Right renal pelvis (tissue), 4 donors: ENCODE measurements at places on chromosomes 4 and X.

DNA sequence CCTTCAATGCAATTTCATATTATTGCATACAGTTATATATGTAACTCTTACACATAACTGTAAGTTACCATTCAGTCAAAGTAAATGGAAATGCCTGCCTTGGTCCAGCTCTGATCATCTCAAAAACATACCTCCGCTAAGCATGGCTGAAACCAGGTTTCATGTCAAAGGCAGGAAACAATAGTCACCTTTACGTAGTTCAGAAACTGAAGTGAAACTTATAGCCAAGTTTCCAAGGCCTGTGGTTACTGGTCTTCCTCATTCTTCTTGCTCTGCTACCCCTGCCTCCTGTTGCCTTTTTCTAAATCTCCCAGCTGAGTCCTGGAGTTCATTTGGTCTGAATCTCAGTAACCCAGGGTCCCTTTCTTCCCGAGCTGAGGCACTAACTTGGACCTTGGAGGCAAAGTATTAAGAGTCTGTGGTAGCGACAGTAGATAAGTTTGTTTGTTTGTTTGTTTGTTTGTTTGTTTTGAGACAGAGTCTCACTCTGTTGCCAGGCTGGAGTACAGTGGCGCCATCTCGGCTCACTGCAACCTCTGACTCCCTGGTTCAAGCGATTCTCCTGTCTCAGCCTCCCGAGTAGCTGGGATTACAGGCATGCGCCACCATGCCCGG lies 30.8 kb downstream of the DAPP1 start:
- no peak for DNase-seq

DNA sequence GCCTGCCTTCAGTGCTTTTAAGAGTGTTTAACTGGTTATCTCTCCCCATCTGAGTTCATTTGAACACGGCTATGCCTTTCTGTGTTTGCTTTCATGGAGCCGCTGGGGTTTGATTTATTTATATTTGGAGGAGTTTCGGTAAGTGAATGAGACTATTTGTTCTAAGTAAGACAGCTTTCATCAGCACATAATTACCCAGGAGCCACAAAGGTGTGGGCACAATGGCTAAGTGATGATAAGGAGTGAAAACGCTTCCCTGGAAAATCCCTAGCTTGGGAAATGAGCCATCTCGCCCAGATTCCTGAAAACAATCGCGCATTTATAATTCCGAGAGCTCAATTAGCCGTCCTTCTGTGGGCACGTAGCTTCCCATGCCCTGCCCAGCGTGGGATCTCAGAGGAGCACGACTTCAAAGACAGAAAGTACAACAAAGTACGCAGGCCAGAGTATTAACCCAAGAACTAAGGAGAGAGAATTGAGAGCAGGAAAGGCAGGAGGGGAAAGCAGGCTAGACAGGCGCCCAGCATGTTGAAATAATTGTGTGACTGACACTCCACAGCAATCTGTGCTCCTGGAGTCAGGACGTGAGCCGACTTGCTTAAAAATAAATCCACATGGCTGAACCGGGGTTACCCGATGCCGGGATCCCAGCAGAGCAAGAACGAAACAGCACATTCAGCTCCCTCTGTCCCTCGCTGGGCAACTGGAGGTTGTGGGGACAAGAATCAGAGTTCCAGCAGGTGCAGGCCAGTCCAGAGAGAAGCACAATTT lies 99.0 kb downstream of the DHRSX start:
- DNase-seq: no peak

DNA sequence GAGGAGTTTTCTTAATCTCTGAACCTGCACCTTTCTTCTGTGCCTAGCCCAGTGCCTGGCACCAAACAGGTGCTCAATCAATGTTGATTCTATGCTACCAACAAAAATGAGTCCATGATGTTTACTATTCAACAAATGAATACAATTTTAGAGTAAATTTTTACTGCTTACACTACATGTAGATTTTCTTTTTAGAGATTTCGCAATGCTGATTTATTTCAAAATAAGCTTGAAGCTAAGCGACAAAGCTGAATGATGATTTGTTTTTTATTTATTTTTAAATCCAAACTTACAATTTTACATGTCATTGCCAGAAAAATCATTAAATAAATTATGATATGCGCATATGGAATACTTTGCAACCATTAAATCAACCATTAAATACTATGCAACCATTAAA lies 55.7 kb downstream of the AR start:
- no peak for DNase-seq

- DNase-seq: no peak
Observed at GRCh38 chr4:118381902-118382301, 29.1 kb upstream of the PRSS12 start.

DNA sequence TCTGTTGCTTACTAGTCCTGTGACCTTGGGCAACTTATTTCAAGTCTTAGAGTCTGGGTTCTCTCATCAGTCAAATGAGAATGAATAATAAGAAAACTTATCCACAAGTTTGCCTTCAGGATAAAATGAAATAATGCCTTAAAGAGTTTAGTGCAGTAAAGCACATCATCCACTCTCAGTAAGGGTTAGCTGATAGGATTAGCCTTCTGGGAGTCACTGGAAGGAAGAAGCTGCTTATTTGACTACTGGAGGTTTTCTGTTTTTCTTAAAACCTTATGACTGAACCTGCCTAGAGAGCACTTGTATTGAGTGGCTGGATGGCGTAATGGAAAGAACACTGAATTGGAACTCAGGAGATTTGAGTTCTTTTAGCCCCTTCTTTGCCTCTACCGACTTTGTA lies 1.8 kb downstream of the RNF128 start:
- DNase-seq: no peak

DNA sequence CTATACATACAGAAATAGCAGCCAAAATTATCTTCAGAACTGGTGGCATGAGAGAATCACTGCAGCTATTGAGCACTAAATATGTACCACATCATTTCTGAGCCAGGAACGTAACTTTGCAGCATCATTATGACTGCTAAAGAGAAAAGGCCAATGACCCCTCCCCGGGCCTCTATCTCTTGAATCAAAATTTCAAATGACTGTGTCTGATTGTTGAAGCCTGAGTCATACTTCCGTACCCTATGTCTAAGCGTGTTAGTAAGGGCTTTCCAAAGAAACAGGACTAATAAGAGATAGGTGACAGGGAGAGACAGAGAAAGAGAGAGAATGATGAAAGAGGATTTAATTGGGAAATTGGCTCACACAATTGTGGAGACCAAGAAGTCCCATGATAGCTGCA lies 445.5 kb upstream of the SPANXN1 start:
- DNase-seq: no peak

GRCh38 chrX:151393514-151393913 lies 3.5 kb upstream of the VMA21 start:
- DNase-seq: no peak

- DNase-seq: no peak
Observed at GRCh38 chrX:139914421-139914820, 18.4 kb downstream of the ATP11C start.

- DNase-seq: peak; percentile 27
Observed at GRCh38 chr4:114811564-114812301, 213.1 kb downstream of the UGT8 start.

- DNase-seq: no peak
Observed at GRCh38 chr4:38703635-38704034, 39.6 kb downstream of the KLF3 start.

DNA sequence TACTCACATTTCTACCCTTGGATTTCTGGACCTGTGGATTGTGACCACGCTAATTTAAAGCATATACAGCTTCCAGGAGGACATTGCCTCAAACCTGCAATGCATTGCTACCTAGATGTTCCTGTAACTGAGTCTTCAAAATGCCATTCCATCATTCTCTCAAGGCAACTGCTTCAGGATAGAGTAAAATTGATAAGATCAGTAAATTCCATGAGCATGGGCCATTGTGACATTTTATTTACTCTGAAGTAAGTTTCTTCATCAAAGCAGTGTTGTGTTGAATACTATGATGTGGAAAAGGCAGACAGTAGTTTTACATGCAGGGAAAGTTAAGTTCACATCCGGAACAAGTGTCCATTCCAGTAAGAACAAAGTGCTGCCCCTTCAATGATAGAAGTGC lies 991.0 kb downstream of the ARAP2 start:
- no peak for DNase-seq

DNA sequence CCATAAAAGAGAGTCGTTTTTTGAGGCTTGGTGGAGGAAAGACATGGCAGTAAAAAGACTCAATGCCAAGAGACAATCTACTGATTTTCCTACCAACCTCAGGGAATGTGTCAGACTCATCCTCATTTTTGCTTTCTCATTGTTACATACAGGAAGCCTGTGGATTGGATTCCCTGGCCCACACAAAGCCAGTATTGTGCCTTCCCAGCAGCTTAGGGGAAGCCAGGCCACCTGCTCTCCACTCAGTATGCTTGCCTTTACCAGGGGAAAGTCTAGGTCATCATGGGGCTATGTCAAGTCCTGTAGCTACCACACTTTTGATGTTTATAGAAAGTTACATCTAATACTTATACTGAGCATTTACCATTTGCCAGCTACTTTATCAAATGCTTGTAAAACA lies 11.0 kb downstream of the BMX start:
- no peak for DNase-seq

DNA sequence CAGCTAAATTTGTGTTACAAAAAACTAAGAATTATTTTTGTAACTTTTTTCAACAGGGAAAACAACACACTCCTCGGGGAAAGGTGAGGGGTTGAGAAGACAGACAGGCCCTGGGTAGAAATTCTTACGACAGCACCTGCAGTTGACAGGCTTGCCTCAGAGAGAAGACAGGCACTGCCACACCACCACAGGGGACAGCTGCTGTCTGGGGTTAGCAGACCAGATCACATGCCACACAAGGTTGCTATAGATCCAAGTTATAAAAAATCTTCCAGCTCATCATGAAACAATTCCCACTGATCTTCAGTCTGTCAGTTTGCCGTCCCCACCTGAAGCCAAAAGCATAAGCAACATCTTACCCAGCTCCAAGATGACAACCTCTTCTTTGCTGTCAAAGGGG lies 143.2 kb upstream of the ZCCHC13 start:
- no peak for DNase-seq

GRCh38 chrX:148310426-148311165 lies 189.8 kb upstream of the AFF2 start:
- no peak for DNase-seq

GRCh38 chrX:57929373-57929772 lies 19.1 kb upstream of the ZXDA start:
- DNase-seq: no peak

- no peak for DNase-seq
Observed at GRCh38 chr4:122783301-122784215, 43.1 kb upstream of the FGF2 start.

- no peak for DNase-seq
Observed at GRCh38 chr4:95411371-95412088, 137.2 kb downstream of the UNC5C start.

DNA sequence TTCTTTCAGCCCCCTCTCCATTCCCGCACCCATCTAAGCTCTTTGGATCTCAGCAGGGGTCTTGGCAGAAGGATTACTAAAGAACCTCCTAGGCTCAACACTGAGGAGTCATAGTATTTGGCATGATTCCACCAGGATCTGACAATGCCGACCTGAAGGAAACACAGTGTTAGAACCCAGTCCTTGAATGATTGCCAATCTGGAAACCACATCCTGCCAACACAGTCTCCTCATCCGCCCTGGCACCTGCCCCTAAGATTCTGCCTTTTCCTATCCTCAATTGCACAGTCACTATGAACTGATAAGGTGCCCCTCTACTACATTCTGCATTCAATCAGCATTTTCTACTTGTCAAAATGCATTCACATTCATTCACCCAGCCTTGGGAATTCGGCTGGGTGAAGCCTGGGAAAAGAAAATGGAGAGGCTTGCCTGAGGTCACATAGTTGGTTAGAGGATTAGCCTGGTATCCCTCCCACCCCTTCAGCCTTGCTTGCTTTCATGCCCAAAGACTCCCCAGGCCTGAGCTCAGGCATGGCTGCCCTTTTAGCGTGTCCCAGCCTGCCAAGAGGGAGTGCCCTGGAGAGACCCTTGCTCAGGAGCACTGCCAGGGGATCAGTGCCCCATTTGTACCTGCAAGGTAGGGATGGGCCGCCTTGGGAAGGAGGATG lies 2.2 kb upstream of the CLDN2 start:
- DNase-seq: no peak

DNA sequence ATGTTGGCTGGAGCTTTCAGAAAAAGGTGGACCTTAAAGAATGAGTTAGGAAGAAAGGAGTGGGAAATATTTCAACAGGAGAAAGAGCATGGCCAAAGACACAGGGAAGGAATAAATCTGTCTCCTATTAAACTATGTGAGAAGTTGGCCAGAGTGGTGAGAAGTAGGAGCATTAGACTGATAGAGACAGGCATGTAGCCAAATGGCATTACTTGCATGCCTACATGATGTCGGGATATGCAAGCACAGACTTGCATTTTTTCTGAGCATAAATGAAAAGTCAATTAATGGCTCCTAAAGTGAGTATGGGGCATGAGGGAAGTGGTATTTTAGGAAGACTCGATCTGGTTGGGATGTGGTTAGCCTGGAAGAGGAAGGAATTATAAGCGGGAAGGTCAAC lies 279.6 kb upstream of the PITX2 start:
- no peak for DNase-seq

GRCh38 chrX:141314441-141314840 lies 72.1 kb upstream of the SPANXC start:
- no peak for DNase-seq

GRCh38 chr4:158203436-158203835 lies 6.8 kb upstream of the TMEM144 start:
- DNase-seq: no peak

DNA sequence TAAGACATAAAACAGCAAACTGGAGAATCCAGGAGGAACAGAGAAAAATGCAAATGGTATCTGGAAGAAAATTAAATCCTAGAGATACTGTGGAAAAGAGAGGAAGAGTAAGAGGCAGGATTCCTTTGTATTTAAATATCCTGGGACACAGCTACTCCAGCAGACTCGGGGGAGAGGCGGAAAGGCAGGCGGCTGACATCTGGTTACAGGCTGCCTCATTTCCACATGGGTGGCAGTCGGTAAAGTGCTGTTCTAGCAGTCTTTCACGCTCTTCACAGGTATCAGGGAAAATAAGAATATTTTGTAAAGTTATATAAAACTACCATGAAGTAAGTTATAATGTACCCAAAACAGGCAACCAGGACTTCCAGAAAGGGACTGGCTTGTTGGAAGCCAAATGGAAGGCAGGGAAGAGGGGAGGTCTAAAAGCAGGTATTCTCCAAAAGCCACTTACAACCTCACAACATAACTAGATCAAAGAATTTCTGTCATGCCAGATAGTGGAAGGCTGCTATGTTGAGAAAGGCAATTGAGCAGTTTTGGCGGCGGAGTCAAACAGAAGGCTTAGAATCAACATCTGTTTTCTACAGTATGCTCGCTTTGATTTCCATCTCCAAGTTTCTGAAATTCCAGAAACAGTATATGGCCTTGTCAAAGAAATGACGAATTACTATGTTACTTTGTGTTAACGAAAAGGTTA lies 1.3 kb upstream of the TIGD2 start:
- no peak for DNase-seq

DNA sequence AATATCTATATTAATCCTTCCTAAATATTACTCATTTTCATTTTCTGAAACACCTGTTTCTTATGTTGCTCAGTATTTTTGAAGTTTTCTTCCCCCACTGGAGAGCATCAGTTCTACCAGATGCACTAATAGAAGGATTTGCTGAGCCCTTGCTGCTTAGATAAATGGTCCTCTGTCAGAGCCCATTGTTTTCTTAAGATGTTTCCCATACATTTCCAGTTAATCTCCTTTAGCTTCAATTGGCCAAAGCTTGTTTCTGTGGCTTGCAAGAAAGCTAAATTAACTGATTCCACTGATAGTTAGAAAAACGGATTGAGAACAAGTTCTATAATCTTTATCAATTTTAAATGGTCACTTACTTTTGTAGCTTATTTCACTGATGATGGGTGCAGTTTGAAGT lies 1425.5 kb downstream of the PCDH18 start:
- DNase-seq: no peak

- DNase-seq: no peak
Observed at GRCh38 chr4:113316879-113317278, 267.4 kb downstream of the ANK2 start.
